ENCODE measurements at places on chromosomes 12 and 14.

DNA sequence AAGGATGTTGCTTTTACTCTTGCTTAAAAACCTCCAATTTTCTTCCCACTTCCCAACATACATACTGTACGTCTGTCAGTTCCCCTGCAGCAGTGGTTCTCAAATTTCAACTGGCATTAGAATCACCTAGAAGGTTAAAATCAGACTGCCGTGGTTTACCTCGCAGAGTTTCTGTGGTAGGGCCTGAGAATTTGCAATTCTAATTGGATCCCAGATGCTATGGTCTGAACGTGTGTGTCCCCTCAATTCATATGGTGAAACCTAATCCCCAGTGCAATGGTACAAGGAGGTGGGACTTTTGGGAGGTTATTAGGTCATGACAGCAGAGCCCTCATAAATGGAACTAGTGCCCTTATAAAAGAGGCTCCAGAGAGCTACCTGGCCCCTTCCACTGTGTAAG is 226.9 kb downstream of the CRADD start:
- DNase-seq: no peak

DNA sequence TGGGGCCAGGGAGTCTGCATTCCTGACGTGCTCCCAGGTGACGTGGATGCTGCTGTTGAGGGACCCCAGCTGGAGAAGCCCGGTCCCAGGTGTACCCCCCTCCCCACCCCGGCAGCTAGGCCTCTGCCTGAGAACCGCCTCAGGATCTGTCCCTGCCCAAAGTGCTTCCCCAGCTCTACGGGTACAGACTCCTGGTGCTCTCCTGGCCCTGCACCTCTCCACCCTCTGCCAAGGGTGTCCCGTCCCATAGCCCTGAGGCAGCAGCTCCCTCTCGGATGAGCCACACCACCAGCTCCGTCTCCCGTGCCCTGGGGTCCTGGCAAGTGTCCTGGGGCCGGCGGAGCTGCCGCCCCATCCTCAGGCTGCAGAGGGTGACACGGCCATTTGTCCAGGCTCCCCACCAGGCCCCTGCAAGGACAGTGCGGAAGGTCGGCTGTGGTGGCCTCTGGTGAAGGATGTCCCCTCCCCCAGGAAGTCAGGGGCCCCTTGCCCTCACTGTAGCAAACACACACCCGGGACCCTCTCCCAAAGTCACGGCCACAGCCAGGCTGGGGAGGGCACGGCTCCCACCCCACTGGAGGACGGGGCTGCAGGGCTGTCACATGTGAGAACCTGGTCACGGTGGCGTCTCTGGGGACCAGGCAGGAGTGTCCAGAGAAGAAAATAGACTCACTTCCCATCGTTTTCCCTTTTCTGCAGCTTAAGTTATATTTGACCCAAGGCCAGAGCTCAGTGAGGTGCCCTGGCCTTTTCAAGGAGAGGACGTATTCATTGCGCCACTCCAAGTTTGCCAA is 74.4 kb upstream of the FBRSL1 start:
- no peak for DNase-seq

DNA sequence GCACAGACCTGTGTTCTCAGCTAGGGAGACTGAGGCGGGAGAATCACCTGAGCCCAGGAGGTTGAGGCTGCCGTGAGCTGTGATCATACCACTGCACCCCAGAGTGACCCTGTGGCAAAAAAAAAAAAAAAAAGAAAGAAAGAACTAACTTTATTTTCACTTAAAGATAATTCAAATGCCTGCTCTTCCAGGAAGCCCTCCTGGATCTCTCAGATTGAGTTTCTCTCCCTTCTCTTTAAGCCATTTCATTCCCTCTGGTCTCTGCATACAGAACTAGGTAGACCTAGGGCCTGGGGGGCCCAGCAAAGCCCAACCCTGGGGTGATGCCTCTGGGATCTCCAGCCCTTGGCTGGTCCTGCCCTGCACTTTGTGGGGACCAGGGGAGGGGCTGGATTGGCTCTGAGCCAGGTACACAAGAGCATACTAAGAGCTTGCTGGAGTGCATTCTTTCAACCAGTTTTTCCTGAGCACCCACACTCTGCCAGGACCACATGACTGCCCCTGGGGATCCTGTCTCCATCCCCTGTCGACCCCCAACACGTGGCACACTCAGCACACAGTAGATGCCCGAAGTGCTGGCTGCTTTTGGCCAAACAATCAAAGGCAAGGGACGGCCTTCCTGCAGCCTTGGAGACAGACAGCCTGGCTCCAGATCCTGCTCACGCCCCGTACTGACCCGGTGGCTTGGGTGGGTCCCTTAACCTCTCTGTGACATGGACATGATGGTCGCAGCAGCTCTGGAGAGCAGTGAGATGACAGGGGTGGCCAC is 52.7 kb downstream of the CYP46A1 start:
- no peak for DNase-seq

DNA sequence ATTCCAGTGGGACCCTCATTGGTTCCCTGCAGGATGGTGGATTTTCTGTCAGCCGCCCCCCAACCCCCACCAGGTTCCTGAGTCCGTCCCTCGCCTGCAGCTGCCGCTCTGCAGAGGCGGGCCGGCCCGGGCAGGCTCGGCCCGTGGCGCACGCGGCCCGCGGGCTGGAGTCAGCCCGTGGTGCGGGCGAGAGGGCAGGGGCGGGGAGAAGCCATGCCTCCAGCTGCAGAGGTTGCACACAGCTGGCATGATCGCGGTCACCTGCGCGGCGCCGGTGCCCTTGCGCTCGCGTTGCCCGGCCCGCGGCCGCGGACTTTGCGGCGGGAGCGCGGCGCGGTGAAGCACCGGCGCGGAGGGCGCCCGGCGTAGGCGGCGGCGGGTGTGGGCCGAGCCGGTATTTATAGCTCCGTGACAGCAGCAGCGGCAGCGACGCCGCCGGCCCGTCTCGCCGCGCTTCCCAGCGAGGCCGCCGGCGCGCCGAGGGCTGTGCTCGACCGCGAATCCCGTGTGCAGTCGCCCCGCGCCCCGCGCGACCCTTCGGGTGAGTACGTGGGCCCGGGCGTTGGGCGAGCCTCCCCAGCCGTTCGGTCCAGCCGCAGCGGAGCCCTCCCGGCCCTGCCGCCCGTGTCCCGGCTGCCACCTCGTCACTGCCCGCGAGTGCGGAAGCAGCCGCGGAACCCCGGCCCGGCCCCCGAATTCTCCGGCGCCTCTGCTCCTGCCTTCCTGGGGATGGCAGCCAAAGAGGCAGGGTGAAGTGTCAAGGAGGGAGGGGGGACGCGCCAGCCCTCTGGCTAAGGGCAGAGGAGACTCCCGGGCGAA is at the start of gene TMEM117:
Gene TMEM117 (plus strand): TSS at position 426 of the 819 bp plus-strand sequence.
- no peak for DNase-seq

DNA sequence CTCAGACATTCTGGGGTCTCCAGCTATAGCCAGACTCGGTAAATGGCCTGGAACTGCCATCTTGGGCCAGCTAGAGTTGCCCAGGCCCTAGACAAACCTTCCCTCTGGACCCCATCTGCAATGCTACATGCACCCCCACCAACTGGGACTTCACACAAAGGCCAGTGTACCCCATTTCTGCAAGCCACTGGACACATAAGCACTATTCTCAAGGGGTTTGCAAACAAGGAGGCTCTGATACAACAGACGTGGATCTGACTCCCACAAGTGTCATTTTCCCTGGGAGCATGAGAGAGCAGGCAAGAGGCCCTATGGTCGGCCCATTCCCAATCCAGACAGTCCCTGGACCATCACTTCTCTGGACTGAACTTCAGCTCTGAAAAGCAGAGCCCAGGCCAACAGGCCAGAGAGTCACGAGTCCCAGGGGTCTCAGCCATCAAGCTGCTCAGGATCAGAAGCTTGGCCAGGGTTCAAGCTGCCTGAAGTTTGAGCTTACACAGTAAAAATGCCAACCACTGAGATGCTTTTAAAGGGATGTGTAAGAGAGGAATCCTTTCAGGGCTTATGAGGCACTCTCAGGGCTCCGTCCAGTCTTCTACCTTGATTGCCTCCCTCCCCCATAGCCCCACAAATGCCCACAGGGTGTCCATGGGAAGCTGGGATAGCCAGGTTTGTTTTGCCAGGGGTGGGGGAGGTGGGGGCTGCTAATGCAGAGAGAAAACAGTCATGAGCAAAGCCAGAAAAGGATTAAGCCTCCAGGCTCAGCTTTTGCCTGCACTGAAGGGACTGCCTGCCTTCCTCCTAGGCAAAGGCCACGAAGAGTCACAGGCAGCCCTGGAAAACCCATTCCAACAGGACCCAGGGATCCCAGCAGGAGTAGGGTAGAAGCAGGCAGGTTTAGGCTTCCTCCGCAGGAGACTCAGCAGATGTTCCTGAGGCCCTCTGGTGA is 31.7 kb upstream of the PNMA1 start:
- DNase-seq: no peak

DNA sequence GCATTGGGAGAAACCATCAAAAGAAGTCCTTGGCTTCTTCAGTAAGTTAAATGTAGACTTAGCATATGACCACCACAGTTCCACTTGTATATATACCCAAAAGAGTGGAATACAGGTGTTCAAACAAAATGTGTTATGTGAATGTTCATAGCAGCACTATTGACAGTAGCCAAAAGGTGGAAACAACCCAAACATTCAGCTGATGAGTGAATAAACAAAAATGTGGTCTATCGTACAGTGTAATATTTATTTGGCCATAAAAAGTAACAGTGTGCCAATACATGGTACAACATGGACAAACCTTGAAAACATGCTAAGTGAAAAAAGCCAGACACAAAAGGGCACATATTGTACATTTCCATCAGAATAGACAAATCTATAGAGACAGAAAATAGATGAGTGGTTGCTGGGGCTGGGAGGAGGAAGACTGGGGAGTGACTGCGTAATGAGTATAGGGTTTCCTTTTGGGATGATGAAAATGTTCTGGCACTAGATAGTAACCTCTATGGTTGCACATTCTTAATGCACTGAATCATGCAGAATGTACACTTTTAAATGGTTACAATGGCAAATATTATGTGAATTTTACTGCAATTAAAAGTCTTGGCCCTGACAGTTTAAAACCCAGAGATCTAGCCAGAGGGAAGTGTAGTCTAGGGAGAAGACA is 5.5 kb downstream of the ERP29 start:
- peak; percentile 20 for DNase-seq

DNA sequence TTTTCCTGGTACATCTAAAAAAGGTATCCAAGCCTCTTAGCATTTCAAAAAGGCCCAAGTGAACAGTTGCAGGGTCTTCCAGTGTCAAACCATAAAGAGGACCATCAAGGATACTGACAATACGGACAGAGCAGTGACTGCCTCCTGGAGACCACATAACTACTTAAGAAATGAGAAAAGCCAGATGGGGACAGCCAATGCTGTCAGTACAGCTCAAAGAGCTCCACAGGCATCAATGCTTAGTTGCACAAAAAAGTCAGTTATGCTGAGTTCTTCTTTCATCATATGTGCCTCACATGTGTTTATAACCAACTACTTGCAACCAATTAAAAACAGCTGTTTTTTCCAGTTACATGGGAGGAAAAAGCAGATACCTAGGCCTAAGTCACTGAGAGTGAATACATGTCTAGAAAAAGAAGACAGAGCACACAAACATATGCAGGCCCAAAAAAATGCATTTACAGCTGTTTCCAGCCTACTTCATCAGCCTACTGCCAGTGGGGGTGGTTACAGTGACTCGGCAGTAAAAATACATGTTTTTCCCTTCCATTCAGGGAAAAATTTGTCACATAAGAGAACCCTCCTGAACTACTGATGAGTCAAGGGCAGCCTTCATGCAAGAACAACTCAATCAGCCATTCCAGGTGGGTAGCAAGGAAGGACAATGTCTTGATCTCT is 84.0 kb downstream of the DCAF5 start:
- no peak for DNase-seq

DNA sequence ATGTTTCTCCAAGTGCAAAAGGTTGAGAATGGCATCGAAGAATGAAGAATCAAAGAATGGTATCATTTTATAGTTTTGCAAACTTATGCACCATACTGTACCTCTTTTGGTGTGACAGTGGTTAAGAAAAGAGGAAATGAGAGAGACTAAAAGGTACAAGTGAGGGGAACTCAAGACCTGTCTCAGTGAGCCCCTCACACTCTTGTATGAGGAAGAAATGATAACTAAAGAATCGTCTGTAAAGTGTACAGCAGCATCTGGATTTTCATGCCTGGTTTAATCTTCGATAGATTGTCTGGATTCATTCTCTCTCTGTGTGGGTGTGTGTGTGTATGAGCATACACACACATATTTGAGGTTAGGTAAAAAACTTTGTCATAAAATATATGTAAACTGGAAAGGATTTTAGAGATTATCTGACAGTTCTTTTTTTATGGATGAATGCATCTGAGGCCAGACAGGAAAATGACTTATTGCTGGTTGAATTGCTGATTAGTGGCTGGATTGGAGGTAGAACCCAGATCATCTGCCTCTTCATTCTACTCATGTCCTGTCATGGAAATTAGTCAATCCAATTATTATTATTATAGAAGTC is 16.0 kb upstream of the SLC38A2 start:
- DNase-seq: no peak

DNA sequence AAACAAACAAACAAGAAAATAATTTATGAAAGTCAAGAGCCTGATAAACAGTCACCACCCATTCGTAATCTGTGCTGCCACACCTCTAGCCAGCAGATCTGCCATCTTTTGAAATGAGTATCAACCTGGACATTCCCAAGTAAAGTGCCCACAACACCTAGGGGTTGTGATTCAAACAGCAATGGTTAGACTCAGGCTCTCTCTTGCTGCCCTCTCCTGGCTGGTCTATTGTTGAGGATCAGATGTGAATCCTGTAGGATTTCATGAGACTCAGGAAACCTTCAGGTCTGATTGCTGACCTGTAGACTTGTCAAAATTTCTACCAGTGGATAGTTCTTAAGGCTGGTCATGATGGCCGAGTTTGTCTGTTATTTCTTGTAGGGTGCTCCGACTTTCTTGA is 26.8 kb downstream of the DGLUCY start:
- DNase-seq: no peak

DNA sequence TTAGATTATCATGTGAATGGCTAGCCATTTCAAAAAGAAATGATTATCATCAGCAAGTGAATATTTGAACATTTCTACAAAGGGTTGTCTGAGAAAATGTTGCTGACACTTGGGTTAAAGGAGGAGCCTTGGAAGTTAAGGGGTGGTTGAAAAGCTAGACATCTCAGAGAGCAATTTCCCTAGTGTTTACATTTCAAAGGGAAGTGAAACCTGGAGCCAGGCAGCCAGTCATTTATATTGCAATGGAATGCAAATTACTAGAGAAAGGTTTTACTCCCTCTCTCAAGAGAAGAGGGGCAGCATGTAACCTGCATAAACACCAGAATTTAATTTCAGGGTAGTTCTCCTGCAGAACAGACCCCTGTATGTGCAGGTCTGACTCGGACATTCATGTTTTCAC is 279.0 kb downstream of the SLC16A7 start:
- no peak for DNase-seq

DNA sequence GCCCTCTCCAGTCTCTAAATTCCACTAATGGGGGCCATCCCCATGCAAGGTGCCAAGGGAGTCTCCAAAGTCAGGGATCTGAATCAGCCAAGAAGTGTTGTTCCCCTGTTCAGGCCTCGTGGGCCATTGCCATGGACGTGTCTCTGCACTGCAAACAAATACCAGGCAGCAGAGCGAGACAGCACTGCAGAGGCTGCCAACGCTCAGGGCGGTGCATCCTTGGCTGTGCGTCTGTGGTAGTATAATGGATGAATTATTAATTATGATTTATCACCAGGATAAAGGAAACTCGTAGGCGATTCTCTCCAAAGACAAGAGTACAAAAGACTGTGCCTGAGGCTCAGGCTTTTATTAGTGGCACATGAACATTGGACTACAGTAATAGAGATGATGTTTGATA is 122.3 kb upstream of the NTF3 start:
- DNase-seq: peak; percentile 22
